ENCODE measurements at places on chromosomes 2 and 18. TPM values are rescaled to one million over a fixed set of nuclear protein-coding genes. Genes with fewer than 3 reads are reported as not detected.

The HOXD3 gene
- not detected for total RNA-seq

DNA sequence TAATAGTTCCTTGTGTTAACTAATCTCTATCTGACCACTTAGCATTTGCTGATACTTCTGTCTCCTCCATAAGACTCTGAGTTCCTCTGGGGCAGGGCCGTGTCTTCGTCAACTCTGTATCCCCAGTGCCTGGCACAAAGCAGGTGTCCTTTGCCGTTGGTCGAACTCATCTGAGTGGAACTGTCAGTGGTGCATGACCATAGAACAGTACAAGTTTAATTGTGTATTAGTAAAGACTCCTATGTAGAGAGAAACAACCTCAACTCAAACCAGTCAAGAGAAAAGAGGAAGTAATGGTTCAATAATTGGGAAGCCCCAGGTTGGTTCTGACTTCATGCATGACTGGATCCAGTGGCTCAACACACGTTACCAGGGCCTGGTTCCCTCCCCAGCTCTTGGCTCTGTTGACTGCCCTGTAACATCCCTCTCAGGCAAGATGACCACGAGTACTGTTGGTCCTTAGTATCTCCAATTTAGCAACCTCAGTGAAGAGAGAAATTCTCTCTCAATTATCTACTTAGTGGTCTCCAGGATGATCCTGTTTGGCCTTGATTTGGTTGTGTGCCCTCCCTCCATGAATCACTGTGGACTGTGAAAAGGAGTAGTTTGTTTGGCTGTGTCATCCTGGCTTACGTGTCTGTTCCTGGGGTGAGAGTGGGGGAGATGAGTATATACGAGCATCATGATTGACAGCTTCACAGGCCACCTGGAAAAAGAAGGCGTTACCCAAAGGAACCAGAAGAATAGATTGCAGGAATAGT is 58.5 kb upstream of the MSH6 start:
- no peak for DNase-seq

DNA sequence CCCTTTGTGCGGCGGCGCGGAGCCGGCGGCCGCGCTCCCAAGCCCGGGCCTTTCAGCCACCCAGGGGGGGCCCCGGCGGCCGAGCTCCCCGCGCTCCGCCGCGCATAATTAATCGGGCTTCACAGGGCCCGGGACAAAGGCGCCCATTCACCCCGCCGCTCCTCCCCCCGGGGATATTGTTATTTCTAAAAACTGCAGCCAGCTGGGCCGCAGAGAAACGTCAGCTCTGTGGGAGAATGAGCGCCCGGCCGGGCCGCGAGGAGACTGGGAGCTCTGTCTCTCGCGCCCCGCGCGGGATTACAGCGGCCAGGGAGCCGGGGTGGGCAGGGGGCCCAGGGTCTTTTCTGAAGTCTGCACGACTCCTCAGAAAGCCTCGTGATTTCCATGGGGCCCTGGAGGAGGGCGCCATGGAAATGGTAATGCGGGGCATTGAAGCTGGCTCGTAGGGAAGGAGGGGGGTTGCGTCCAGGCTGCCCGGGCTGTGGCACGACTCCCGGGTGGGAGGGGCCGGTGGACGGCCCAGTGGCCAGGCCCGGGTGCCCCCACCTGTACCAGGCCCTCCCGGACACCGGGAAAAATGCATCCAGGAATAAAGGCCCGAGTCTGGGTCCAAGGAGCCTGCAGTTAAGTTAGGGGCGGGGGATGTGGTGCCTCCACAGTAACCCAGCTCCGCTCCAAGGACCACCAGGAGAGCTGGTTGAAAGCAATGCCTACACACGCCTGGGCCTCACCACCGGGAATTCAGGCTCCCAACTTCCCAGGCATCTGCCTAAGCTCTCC is 125.3 kb downstream of the ZFP36L2 start:
- DNase-seq, result no peak

GRCh38 chr2:159856760-159857159 is 58.8 kb upstream of the CD302 start:
- DNase-seq, result no peak

- DNase-seq, result no peak
These were observed 55.9 kb upstream of the RTN4 start for GRCh38 chr2:55106148-55106547.

DNA sequence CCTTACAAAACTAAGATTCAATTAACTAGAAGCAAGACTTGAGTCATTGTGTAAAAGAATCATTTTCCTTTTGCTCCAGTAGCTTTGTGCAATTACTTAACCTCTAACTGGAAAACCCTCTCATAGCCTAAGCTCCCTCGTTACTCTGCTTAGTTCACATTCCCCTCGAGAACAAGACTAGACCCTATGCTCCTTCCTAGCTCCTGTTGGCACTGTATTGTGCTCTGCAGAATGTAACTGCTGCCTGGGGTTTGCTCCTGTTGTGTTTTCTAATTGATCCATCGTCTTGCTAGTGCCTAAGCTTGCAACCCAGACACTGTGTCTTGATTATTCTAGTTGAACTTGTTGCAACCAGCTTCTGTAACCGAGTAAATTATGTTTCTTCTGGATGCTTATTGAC is 347.0 kb downstream of the ZNF804A start:
- DNase-seq, result no peak

The CGREF1 gene
- total RNA-seq, result 1.4 TPM

The ANKRD36 gene
- 71.0 TPM for total RNA-seq

The PRR30 gene
- not detected for total RNA-seq

The CD8B2 gene
- 0.61 TPM for total RNA-seq

DNA sequence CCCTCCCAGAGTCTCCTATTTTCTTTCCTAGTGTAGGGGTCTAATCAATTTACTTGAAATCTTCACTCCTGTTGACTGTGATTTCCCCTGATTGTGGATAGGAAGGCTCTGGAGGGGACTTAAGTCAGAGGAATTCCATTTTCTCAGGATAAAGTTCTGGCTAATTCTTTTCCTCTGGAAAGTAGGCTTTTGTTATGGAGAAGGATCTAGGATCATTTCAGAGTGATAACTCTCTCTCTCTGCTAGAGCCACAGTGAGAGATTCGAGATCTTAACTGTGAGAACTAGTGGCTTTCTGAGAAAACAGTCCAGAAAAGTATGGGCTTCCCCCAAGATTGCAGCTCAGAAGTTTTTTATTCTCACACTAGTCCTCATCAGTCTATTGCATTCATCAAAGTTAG is 163.9 kb upstream of the TFPI start:
- no peak for DNase-seq

The TTLL4 gene
- total RNA-seq, result 36.2 TPM

GRCh38 chr2:59957504-59957903 is 596.0 kb downstream of the BCL11A start:
- no peak for DNase-seq

The LOXHD1 gene
- not detected for total RNA-seq

GRCh38 chr2:35185861-35186412 is 1169.6 kb upstream of the CRIM1 start:
- no peak for DNase-seq

The CDH2 gene
- total RNA-seq, result 1.4 TPM

The MC4R gene
- total RNA-seq, result not detected

- DNase-seq, result no peak
These were observed 247.9 kb downstream of the TSN start for GRCh38 chr2:122003196-122003940.

DNA sequence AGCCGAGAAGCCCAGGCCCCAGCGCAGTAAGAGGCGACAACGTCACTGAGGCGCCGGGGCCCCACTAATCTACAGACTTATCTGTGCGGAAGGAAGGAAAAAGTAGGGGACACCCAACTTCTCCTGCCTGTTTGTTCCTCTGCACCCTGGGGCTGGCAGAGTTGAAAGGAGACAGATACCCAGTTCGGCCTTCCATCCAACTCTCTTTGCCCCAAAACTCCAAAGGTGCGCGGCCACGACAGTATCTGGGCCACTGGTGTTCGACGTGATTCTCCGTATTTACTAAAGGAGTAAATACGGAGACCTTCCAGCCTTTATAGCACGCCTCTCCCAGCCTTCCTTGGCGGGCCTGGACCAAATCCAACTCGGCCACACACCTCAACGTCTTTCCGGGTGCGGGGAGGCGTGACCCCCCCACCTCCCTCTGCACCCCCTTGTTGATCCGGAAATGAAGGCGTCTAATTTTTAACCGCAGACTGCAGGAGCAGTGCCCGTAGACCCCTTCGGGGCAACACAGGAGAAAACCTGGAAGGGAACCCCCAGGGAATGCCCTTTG is 1.6 kb downstream of the SMAD7 start:
- DNase-seq, result no peak

DNA sequence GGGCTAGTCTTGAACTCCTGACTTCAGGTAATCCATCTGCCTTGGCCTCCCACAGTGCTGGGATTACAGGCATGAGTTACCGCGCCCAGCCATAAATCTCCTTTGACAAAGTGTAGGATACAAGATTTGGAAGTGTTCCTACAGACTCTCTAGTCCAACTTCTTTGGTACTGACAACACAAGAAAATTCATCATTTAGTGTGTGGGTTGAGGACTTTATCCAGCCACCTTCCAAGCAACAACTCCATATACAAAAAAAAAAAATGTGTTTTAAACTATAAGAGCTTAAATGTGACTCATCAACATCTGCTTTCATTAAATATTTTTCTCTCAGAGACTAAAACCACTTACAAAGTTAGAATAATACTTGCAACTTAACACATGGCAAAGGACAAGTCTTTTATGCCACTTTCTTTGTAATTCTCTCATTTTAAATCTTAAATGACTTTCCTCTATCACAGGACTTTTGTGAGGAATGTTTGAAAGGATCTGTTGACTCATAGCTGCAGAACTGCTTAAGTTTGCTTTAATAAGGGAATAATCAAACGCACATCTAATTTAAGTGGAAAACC is 46.2 kb upstream of the ITGAV start:
- DNase-seq, result no peak

The KCNIP3 gene
- not detected for total RNA-seq

DNA sequence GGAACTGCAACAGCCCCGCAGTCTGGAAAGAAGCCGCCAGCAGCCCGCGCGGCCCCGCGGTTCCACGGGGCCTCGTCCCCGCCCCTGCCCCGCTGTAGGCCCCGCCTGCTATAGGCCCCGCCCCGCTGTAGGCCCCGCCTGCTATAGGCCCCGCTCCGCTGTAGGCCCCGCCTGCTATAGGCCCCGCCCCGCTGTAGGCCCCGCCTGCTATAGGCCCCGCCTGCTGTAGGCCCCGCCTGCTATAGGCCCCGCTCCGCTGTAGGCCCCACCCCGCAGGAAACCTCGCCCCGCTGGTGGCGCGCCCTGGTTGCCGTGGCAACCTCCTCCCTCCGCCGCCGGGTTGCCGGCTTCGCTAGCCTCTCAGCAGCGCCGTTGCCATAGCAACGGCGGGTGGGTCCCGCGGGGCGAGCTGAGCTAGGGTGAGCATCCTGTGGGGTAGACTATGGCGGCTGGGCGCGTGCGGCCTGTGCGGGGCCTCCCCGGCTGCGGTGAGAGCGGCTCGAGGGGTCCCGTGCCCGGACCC is 12.2 kb upstream of the KIF1A start:
- peak; percentile 98 for DNase-seq

DNA sequence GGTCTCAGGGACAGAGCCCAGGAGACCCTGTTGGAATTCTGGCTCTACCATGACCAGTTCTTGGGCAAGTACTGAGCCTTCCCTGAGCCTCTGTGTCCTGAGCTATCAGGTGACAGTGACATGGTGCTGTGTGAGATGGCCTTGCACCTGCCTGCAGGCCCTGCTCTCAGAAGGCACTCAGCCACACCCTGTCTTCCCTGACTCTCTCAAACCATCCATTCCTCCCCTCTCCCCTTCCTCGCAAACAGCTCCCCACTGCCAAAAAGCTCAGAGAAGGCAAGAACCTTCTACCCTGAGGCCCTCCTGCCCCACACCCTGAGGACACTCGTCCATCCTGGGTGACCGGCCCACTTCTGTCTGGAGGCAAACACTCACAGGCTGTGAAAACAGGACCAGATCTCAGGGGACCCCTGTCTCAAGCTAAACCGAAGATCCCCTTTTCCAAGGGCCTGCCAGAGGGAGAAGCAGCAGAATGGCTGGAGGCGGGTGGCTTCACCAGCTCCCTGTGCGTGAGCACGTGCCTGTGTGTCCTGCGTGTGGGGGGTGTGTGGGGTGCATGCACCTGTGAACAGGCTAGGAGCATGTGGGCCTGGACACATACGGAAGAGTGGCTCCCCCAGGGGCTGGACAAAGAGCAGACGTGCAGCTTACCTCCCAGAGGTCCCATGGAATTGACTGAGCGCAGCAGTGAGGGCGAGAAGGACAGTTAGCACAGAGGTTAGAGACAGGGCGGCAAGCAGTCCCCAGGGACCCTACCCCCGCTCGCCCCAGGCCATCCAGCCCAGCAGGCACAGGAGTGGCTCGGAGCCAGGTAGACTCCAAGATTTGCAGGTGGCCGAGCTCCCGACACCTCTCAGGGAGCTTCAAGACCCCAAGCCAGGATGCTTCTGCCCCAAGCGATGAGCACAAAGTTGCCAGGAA is 53.9 kb downstream of the BIN1 start:
- DNase-seq, result no peak

- no peak for DNase-seq
These were observed 10.1 kb downstream of the TWIST2 start for GRCh38 chr2:238857959-238858358.

DNA sequence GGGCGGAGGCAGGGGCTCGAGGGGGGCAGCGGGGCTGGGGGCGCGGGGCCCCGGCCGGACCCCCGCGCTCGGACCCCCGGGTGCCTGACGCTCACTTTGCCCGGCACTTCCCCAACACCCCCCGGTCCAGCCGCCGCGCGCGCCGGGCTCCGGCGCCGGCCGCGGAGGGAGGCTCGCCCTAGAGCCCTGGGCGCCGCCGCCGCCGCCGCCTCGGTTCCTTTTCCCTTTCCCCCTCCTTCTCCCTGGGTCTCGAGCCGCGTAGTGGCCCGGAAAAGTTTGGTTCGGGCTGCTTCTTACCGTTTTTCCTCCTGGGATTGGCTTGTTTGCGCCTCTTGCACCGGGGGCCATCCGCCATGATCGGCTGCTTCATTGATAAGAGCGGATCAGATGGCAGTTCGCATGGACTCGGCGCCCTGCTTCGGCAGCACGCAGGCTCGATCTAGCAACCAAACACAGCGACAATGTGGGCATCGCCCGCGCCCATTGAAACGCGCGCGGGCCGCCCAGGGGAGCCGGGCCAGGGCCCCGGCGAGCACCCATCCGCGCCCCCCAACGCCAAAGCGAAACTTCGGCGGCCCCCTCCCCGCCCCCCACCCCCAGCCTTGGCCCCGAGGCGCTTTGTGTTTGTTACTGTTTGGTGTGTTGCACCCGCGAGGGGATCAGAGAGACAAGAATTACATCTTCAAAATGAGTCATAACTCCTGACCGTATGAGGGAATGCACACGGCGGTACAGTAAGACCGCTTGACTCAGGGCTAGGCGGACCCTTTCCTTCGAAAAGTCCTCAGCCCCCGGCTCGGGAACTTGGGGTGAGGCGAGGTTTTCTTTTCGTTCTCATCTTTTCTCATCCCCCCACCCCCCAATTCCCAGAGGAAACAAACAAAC is 2.7 kb downstream of the ZEB2 start:
- DNase-seq, result peak; percentile 84

The LCT gene
- 0.33 TPM for total RNA-seq

The RGPD3 gene
- total RNA-seq, result 0.92 TPM

DNA sequence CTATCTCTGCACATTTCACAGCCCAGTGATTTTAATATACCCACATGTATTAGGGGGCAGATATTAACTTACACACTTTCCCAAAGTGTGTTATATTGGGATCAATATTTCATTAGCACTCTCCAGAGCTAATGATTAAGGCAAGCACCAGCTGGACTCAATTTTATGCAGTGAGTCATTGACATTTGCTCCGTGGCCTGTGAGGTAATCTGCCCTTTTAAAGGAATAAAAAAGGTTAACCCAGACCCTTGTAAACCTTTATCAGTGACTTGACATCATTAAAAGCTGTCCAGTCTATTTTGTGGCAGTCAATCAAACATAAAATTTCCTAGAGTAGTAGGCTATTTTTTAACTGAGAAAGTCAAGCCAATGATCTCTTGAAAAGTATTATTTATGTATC is 1870.4 kb upstream of the CELF4 start:
- DNase-seq, result no peak

The DOK6 gene
- not detected for total RNA-seq

The EFEMP1 gene
- total RNA-seq, result not detected

All from natural killer cell treated with Interleukin-12 subunit alpha and Interleukin-12 subunit beta and Interleukin-15 and Interleukin-18, amount 100 ng/mL, for 72 hours (primary cell).